ENCODE measurements at places on chromosomes 13 and 19.

GRCh38 chr19:621819-622218 lies 11.5 kb downstream of the POLRMT start:
- DNase-seq = no peak

DNA sequence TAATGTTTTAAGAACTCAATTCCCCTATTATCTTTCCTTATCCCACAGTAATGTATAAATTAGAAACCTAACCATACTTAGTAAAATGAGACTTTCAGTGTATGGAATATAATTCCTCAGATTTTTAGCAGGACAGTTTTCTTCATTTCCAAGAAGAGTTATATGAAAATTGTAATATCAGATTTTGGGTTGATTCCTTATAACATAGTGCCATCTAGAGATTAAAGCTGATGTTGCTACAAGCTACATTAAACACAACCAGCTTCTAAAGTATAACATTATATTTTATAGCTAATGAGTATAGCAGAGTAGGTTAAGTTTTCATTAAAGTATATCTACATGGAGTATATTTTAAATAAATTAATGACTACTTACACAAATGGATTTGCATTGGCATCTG lies 99.7 kb upstream of the MIR17HG start:
- DNase-seq = no peak

DNA sequence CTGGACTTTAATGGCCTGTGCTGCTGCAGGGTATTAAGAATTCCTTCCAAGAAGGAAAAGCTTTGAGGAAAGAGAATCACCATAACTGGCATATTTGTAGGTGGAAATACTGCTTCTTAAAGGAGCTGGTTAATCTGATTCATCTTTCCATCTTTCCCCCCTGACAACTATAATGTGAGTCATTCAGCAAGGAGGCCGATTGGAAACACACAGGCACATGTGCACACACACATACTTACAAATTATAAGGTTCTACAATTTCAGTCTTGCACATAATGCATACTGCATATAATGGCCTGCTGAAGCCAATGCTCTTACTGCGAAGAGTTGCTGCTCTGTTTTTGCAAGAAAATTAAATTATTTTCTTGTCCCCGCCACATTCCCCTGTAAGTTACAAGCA lies 78.8 kb upstream of the TPP2 start:
- DNase-seq = no peak

DNA sequence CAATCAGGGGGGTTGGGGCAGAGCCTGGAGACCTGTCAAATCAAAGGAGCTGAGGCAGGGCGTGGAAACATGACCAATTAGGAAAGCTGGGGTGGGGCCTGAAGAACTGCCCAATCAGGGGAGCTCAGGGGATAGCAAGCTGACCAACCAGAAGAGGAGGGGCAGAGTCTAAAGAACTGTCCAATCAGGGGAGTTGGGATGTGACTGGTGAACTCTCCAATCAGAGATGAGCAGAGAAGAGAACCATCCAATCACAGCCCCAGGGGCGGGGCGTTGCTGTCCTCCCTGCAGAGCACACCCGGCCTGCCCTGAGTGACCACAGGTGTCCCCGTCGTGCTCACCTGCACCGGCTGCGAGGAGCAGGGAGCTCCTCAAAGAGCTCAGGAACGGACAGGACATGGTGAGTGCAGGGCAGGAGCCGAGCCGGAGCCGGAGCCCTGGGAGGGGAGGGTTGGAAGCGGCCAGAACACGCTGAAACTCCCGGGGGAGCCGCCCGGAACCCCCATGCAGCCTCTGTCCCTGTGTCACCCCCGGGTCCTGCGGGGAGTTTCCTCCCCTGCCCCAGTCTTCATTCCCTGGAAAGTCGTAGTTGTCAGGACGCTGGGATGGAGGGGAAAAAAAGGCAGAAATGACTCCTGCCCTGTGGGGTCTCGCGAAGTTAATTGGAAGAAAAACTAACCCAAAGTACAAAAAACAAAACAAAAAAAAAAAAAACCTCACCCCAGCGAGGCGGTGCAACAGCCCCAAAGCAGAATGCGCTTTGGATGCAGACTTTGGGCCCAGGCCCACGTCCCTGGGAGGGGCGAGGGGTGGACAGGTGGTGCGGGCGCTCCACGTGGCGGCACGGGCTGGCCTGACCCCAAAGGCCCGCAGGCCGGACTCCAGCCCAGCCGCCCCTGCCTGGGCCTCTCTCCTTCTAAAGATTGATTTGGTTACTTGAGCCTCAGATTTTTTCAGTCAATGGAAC lies at the start of gene ZNF556:
Gene ZNF556 (plus strand): TSS at position 311 of the 967 bp plus-strand sequence. CDS start 87 bp downstream, at position 398.
- no peak for DNase-seq

- no peak for DNase-seq
Observed at GRCh38 chr13:112715210-112715609, 25.4 kb downstream of the ATP11A start.

DNA sequence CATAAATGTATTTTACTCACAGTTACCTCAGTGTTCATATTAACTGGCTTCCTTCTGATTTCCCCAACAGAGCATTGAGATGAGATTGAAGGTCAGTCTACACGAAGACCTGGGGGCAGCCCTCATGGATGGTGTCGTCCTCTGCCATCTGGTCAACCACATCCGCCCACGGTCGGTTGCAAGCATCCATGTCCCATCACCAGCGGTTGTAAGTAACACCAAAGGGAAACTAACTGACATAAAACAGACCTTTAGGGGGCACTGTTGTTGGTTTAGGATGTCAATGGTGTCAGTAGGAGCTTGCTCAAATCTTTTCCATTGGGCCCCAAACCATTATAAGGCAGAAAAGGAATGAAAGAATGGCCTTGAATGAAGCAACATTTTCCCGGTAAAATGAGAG lies 68.2 kb downstream of the ESD start:
- DNase-seq = peak; percentile 15
